ENCODE measurements at places on chromosomes 16 and 17.
A peak's percentile ranks its signal among the peaks of the same experiment; 100 is the strongest.

DNA sequence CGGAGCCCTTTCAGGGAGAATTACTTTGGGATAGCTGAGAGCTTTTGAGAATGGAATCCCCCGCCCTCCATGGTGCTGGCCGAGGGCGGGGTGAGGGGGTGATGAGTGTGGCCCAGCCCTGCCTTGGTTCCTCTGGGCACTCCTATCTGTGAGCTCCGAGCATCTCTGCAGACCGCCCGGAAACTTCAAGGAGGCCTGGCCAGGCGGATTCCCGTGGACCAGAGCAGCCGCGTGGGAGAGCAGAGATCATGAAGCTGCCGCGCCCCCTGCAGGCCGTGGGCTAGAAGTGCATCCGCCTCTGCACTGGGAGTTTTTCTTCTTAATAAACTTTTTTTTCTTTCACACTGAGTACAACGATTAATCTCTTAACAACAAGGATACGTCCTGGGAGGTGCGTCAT is 392.9 kb upstream of the EEF2KMT start:
- DNase-seq = peak; percentile 35

GRCh38 chr17:39174920-39175694 is 9.1 kb upstream of the ARL5C start:
- DNase-seq = peak; percentile 87

GRCh38 chr17:19677736-19678379 is 29.3 kb downstream of the ALDH3A2 start:
- DNase-seq = no peak

- no peak for DNase-seq
Measured at GRCh38 chr17:64634218-64634617, 27.9 kb downstream of the SMURF2 start.

GRCh38 chr17:54795046-54795445 is 105.6 kb upstream of the TOM1L1 start:
- no peak for DNase-seq

DNA sequence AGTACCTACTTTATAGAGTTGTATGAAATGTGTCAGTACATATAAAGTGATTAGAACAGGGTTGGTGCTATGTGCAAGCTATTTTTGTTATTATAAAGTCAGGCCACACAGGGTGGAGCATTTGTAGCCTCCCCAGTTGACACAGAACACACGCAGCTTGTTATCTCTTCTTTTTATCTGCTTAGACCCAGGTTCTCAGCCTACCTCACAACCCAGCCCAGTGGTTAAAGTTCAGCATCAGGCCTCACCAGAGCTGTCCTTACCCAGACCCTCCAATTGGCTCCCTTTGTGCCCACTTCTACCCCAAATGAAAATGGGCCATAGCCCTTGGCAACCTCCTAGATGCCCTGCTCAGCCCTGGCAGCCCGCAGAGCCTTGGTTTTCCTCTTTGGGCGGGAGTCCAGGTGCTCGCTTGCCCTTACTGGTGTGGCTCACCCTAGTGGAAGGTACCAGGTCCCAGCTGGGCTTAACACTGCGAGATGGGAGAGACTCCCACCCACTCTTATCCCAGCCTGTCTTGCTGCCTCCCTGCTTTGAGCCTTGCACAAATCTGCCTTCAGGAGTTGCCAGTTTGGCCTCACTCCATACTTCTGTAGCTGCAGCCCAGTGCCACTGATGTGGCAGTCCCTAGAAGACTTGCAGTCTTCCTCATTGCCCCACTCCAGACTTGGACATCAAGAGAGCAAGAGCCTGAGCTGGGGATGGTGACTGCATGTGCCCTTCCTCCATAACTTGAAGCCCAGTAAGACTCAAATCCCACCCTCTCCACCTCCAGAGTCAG is 1.1 kb upstream of the PIGS start:
- no peak for DNase-seq

DNA sequence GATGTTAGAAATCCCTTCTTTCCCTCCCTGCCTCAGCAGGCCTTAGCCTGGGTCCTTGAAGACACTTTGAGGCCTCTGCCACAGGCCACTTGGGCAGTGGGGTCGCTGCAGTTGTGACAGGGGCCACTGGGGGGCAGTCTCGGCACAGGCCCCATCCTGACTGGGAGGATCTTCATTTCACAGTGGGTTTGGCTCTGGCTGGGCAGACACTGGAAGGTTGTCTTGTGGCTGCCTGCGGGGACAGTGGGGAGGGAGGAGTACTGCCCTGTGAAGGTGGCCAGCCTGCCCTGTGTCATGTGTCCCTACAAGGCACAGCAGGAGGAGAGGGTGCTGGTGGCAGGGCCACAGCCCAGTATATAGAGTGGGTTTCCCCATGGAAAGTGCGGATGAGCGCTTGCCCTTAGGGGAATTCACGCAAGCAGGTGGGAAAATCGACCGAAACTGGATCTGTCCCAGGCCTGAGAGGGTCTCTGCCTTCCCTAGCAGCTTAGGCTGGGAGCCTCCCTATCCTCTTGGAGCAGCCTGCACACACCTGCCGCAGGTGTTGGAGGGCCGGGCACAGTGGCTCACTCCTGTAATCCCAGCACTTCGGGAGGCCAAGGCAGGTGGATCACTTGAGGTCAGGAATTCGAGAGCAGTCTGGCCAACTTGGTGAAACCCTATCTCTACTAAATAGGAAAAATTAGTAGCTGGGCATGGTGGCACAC is 28.8 kb downstream of the GINS2 start:
- peak; percentile 76 for DNase-seq

DNA sequence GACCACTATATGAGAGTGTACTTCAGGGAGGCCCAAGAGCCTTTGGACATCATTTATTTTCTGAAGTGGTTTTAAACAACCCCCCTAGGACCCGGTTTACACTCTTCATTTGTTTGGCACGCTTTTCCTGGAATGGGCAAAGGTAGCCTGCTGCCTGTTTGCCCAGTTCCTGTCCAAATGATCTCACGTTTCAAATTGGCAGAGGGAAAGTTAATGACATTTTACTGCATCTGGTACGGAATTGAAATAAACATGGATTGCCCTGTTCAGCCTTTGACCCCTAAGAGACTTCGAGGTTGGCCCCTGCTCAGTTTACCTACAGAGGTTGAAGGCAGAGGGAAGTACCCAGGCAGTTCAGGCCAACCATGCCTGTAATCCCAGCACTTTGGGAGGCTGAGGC is 5.8 kb upstream of the RPRML start:
- no peak for DNase-seq

DNA sequence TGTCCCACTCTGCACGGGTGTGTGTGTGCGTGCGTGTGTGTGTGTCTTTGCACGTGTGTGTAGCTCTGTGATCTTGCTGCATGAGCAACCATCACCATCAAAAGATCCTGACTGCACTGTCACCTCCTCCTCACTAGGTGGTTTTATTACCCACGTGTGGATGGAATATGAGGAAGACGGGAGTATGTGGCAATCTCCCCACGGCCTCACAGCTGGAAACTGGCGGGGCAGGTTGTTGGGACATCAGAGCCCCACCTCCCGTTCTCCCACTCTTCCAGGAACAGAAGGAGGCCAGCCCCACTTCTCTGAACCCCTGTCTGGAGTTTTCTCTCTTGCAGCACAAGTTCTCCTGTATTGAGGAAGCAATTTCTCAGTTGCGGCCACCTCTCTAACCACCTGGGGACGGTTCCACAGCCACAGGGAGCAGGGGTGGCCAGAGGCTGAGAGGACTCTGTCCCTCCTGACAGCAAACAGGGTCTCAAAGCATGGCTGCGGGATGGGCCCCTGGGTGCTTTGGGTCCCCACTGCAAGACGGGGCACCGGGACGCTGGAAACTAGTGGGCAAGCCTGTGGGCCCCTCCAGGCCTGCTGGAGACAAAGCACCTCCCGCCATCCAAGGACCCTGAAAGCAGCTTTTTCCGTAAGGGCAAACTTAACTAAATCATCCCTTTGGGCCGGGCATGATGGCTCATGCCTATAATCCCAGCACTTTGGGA is 27.9 kb upstream of the ATP2C2 start:
- no peak for DNase-seq

DNA sequence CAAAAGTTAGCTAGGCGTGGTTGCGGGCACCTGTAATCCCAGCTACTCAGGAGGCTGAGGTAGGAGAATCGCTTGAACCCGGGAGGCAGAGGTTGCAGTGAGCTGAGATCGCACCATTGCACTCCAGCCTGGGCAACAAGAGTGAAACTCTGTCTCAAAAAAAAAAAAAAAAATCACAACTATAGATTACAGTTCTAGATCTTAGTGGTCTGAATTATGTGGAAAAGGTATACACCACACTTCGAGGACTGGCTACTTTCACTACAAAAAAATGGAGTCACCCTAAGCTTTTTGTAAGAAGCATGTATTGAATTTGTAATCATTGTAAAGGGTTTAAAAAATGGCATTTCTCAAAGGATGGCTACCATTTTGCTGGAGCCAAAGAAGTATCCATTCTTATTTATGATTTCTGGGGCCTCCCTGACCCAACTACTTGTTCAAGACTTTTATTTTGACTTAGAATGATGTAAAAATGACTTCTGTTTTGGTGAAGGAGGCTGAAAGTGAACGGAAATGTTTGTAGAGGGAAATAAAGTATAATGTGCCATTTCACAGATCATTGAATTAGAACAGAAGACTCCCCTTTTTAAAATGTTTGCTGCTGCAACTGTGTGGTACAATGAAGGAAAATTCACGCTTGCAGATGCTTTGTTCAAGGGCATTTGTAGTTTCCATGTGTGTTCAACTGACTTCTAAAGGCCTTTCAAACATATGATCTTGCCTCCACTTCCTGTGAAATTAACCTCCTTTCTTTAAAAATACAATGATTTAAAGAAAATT is 37.1 kb upstream of the NOL11 start:
- DNase-seq = no peak

DNA sequence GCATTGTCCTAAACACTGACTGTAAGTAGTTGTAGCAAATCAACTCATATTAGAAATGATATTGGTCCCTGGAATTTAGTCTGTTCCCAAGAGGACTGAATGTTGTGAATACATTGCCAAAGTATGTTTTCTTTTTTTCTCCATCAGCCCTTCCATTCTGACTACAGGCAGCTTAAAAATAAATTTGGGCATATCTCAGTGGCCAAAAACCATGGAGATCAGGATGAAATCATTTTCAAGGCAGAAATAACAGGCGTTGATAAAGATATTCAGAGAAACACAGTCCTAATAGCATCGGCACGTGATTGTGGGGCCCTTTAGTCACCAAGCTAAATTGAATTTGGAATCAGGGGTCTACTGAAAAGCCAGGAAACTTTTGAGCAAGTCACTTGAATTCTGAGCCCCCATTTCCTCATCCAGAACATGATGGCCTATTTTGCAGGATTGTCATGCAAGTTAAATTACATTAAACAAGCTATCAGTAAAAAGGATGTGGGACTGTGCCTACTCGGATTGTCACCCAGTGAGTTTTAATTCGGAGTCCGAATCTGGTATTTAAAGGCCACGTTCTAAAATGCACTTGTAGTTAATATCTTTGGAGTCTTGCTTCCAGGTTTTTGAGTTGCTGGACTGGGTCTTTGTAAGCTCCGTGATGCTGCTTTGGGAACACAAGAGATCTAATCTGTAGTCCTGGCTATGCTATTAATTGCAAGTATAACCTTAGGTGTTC is 17.1 kb downstream of the HLF start:
- DNase-seq = no peak

- no peak for DNase-seq
Measured at GRCh38 chr16:60484901-60485300, 1551.3 kb downstream of the CDH8 start.

GRCh38 chr17:27265333-27265732 is 28.6 kb upstream of the WSB1 start:
- DNase-seq = no peak

DNA sequence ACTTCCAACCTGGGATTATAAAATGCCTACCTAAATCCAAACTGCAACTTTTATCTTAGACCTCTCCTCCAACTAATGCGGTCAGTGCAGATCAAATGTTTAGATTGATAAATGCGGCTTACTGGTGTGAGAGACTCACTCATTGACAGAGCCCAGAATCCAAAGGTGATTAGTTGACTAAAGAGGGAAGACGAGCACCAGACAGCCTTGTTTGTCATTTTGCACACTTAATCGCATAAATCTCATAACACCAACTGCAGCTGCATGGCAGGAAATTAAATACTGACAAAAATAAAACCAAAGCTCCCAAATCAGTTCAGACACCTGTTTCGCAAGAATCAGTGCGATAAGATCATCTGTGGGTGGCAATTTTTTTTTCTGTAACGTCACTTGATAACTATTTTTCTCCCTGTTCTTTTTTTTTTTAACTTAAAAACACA is 35.9 kb downstream of the NACA2 start:
- DNase-seq = no peak

DNA sequence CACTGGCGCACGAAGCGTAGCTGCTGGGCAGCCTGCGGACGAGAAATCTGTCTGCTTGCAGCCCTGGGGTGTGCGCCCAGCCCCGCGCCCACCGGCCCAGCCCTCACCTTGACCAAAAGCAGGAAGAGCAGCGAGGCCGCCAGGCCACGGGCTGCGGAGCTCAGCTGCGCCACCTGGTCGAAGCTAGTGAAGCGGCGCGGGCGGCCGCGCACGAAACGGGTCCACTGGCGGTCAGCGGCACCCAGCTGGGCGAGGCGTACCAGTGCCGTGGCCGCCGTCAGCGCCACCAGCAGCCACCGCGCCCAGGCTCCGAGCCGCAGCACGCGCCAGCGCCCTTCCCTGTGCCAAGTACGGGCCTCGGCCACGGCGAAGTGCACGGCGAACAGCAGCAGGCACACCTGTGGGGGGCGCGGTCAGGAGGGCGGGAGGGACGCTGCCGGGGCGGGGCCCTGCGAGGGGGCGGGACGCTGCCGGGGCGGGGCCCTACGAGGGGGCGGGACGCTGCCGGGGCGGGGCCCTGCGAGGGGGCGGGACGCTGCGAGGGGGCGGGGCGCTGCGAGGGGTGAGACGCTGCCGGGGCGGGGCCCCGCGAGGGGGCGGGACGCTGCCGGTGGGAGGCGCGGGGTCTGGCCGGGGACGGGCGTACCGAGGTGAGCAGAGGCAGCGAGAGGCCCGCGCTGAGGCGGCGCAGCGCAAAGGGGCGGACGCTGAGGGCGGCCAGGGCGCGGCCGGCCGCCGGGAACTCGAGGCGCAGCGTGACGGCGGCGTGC is 43.2 kb downstream of the TSC2 start:
- no peak for DNase-seq

GRCh38 chr17:12053552-12053951 is 32.9 kb downstream of the MAP2K4 start:
- DNase-seq = peak; percentile 22

- no peak for DNase-seq
Measured at GRCh38 chr16:74724820-74725549, 24.3 kb upstream of the MLKL start.

All from activated CD8-positive, alpha-beta T cell treated with anti-CD3 and anti-CD28 coated beads, Interleukin-2, amount 10 ng/mL, durations not matched to agents 7 days and 5 days (primary cell).